Liver (tissue), 10 donors: ENCODE measurements at places on chromosomes 5 and 9.

- no peak for DNase-seq
Observed at GRCh38 chr5:81533629-81534405, 139.9 kb upstream of the ACOT12 start.

- DNase-seq = no peak
Observed at GRCh38 chr5:109655841-109656240, 33.9 kb upstream of the MAN2A1 start.

- DNase-seq = no peak
Observed at GRCh38 chr5:34849253-34849652, 10.3 kb downstream of the TTC23L start.

- no peak for DNase-seq
Observed at GRCh38 chr5:99070822-99071221, 142.0 kb upstream of the CHD1 start.

GRCh38 chr5:175887463-175887862 lies 16.1 kb downstream of the CPLX2 start:
- no peak for DNase-seq

GRCh38 chr9:36486933-36487481 lies 85.7 kb upstream of the MELK start:
- peak; percentile 54 for DNase-seq

GRCh38 chr5:59016925-59017324 lies 434.1 kb downstream of the RAB3C start:
- DNase-seq = no peak

GRCh38 chr5:177029498-177029897 lies 7.0 kb downstream of the ZNF346 start:
- DNase-seq = no peak
